H9 (cell line): ENCODE measurements at places on chromosomes 7 and 10.

- H3K4me1 ChIP-seq: peaks cover 5% of the 10 kb centered on the region; the same call in 1 of the 2 replicates
- H3K27ac ChIP-seq: no peak overlapping the region
- no peaks in the 10 kb centered on the region for H3K27me3 ChIP-seq
- no peak overlapping the region for H3K4me3 ChIP-seq
Observed at GRCh38 chr10:34252111-34252510, 563.0 kb downstream of the PARD3 start.

- no peak for DNase-seq
- no peak overlapping the region for H3K27ac ChIP-seq
- no peaks in the 10 kb centered on the region for H3K27me3 ChIP-seq
- H3K4me3 ChIP-seq: no peak overlapping the region
- H3K36me3 ChIP-seq: peaks cover 3% of the 10 kb centered on the region; the same call in 1 of the 2 replicates
Observed at GRCh38 chr10:34028936-34029335, 694.5 kb upstream of the NRP1 start.

DNA sequence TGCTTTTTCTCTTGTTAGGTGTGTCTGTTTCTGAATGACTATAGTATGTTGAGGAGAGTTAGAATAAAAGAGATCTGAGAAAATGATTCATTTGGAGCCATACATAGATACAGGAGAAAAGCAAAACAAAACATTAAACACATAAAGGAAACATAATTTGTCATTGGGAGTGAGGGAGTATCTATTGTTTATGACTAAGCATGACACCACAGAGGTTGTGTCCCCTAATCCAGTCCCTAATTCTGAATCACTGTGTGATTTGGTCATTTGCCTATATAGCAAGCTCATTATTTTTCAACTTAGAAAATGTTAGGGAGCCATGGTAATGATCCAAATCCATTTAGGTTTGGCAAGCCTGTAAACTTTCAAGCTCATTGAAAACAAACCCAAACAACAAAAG lies 132.3 kb upstream of the BMPER start:
- H3K27me3 ChIP-seq: no peaks in the 10 kb centered on the region; the same call in 1 of the 2 replicates
- no peaks in the 10 kb centered on the region for H3K36me3 ChIP-seq
- H3K4me1 ChIP-seq: no peaks in the 10 kb centered on the region
- no peak overlapping the region for H3K4me3 ChIP-seq
- DNase-seq: no peak

DNA sequence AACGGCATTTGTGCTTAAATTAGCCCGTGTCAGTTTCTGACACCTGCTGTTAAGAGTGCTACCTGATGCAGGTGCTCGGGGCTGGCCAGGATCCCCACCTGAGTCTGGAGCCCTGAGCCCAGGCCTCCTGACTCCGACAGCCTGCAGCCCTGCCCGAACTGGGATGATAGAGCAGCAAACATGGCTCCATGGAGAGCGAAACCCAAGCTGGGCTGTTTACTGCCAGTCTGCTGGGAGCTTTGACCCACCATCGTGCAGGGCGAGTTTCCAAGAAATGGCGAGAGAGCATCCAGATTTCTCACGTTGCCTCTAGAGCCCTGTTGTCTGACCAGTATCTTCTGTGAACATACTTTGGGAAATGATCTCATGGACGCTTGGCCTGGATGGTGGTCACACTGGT lies 66.2 kb downstream of the MGMT start:
- no peak overlapping the region for H3K27ac ChIP-seq
- peaks cover 6% of the 10 kb centered on the region for H3K36me3 ChIP-seq
- H3K4me3 ChIP-seq: no peak overlapping the region
- no peaks in the 10 kb centered on the region for H3K27me3 ChIP-seq

GRCh38 chr10:33621101-33621500 lies 286.6 kb upstream of the NRP1 start:
- DNase-seq: no peak
- no peaks in the 10 kb centered on the region for H3K4me1 ChIP-seq
- H3K36me3 ChIP-seq: no peaks in the 10 kb centered on the region; the same call in 1 of the 2 replicates
- H3K27me3 ChIP-seq: no peaks in the 10 kb centered on the region
- no peak overlapping the region for H3K4me3 ChIP-seq
- H3K27ac ChIP-seq: no peak overlapping the region

- H3K4me3 ChIP-seq: no peak overlapping the region
- H3K4me1 ChIP-seq: 0 out of 2 replicates have a peak, but pooled peaks cover 2% of the 10 kb centered on the region
- DNase-seq: no peak
- H3K27me3 ChIP-seq: no peaks in the 10 kb centered on the region
Observed at GRCh38 chr10:57992321-57993077, 275.2 kb downstream of the IPMK start.

GRCh38 chr10:128870830-128871597 lies 596.0 kb upstream of the MGMT start:
- no peaks in the 10 kb centered on the region for H3K27me3 ChIP-seq
- no peaks in the 10 kb centered on the region for H3K36me3 ChIP-seq
- no peaks in the 10 kb centered on the region for H3K4me1 ChIP-seq
- no peak overlapping the region for H3K27ac ChIP-seq

DNA sequence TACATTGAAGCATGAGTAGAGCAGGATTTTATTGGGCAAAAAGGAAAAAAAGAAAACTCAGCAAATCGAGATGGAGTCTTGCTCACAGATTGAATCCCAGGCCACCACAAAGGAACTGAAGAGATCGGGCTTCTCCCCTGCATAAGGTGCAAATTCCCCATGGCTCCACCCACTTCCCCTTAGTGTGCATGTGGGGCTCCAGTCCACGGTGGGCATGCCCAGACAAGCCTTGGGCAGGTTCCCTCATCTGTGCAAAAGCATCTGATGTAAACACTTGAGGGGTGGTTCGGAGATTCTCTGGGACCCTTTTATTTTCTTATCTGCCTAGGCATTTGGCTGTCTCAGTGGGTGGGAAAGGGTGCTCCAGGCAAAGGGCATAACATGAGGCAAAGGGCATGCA lies 150.7 kb downstream of the CFTR start:
- DNase-seq: peak; percentile 69
- H3K27me3 ChIP-seq: no peaks in the 10 kb centered on the region
- no peak overlapping the region for H3K27ac ChIP-seq
- peaks cover 16% of the 10 kb centered on the region for H3K36me3 ChIP-seq
- peaks cover 3% of the 10 kb centered on the region; the same call in 1 of the 2 replicates for H3K4me1 ChIP-seq

DNA sequence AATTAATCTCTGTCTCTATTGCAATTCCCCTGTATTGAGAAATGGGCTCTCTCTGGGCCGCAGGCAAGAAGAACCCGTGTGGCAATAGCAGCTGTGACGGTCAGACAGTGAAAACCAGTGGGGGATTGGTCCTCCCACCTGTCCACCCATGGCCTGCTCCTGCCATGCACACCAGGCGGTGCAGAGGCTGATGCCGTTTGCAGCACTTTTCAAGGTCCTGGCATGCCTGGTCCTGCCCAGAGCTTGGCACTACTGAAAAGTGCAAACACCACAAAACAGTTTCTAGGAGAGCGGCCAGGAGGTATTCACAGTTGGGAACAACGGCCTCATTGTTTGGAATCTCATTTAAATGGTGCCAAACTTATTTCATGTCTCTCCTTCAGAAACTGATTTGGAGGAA lies 41.5 kb downstream of the PSPH start:
- no peak overlapping the region for H3K27ac ChIP-seq
- H3K27me3 ChIP-seq: no peaks in the 10 kb centered on the region
- no peaks in the 10 kb centered on the region for H3K4me1 ChIP-seq
- H3K36me3 ChIP-seq: peaks cover 34% of the 10 kb centered on the region

DNA sequence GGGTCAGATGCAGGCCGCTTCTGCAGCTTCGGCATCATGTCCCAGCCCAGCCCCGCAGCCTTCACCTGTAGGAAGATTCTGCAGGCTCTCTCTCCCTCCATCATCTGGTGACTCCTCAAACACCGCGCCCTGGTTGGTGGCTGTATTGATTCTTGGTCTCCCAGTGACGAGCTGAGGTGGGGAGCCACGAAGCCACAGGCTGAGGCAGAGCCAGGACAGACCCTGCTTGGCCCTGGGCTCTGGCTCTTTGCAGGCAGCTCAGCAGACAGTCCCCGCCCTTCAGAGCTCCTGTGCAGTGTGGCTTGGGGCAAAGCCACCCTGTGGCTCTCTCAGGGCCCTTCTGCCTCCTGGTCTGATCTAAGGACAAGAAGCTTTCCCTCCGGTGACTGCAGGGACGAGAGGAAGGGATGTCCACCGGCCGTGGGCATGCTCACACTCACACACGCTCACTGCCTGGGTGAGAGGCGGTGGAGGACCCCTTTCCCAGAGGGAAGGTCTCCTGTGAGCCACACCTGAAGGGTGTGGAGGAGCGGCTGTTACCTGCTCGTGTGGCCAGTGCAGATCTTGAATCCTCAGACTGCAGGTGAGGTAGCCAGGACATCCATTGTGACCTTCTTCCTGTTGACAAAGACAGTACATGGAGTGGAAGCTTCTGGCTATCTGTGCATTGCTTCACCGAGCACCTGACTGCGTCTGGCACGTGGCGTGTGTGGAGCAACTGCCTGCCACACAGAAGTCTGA lies 79.6 kb downstream of the INPP5A start:
- H3K36me3 ChIP-seq: peaks cover 29% of the 10 kb centered on the region
- no peak overlapping the region for H3K27ac ChIP-seq
- no peak for DNase-seq
- H3K4me1 ChIP-seq: no peaks in the 10 kb centered on the region

DNA sequence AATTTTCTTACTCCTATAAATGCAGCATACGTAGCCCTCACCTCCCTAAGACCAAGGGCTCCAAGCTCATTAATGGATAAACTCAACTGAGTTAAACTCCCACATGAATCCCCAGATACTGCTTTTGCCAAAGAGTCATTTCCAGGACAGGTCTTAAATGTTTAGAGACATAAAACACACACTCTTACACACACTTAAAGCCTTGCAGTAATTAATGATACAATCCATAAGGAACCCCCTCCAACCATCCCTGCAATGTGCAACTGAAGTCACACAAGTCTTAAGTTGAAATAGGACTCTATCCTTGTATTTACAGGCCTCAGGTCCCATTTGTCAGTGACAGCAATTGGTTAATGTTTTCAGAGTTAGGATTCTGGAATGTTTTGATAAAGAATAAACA lies 194.1 kb downstream of the FANK1 start:
- no peaks in the 10 kb centered on the region for H3K4me1 ChIP-seq
- no peaks in the 10 kb centered on the region for H3K27me3 ChIP-seq
- no peak overlapping the region for H3K27ac ChIP-seq
- H3K4me3 ChIP-seq: no peak overlapping the region
- no peak for DNase-seq

- DNase-seq: no peak
- no peak overlapping the region for H3K4me3 ChIP-seq
Observed at GRCh38 chr7:117489911-117490310, 10.1 kb downstream of the CFTR start.

DNA sequence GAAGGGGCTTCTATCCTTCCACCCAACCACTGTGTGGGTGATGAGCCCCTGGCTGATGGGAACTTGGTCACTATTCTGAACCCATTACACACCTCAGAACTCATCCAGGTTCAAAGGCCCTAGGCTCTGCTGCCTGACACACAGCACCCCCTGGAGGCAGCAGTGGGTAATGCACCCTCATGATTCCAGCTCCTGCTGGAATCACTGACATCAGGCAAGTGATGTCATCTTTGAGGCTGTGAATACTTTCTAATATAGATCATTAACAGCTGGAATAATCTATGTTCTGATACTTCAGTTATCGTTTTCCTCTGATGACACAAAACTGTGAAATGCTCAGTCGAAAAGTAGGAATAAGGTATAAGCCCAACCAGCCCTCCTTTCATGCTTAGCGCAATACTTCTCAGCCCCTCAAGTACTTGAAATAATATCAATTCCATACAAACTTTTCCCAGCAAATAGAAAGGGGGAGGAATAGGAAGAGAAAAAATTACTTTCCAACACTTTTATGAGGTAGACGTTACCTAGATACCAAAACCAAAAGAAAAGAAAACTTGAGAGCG lies 7.5 kb upstream of the RBP3 start:
- peak; percentile 76 for DNase-seq
- H3K27me3 ChIP-seq: no peaks in the 10 kb centered on the region
- H3K36me3 ChIP-seq: no peaks in the 10 kb centered on the region
- no peak overlapping the region for H3K4me3 ChIP-seq
- H3K4me1 ChIP-seq: no peaks in the 10 kb centered on the region; the same call in 1 of the 2 replicates

GRCh38 chr10:86215046-86215445 lies 151.5 kb downstream of the GRID1 start:
- H3K4me1 ChIP-seq: no peaks in the 10 kb centered on the region
- H3K27me3 ChIP-seq: no peaks in the 10 kb centered on the region
- DNase-seq: no peak
- H3K27ac ChIP-seq: no peak overlapping the region

GRCh38 chr7:134374291-134374690 lies 57.6 kb upstream of the SLC35B4 start:
- no peak overlapping the region for H3K4me3 ChIP-seq
- DNase-seq: no peak
- no peaks in the 10 kb centered on the region for H3K27me3 ChIP-seq
- no peaks in the 10 kb centered on the region for H3K36me3 ChIP-seq

DNA sequence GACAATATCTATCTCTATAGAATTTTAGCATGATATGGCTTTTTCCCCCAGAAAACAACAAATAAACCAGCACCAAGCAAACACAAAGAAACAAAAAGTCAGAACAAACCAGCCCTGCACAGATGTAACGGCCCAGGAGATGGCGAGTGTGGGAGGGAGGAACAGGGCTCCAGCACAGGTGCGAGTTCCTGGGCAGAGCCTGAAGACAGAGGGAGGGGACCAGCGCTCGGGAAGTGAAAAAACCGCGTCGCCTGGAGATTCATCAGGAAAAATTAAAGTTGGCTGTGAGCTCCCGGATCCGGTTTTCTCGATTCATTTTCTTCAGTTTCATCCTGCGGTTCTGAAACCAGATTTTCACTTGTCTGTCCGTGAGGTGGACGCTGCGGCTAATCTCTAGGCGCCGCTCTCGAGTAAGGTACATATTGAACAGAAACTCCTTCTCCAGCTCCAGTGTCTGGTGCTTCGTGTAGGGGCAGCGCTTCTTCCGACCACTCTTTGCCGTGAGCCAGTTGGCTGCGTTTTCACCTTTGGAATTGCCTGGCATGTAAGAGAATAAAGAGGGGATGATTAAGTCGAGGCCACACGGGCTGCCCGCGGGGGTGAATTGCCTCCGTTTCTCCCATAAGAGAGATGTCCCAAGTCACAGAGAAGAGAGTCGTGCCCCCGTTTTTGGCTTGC lies 2.3 kb downstream of the HOXA10 start:
- H3K4me3 ChIP-seq: no peak overlapping the region
- no peaks in the 10 kb centered on the region for H3K4me1 ChIP-seq
- H3K27me3 ChIP-seq: peaks cover 97% of the 10 kb centered on the region
- peak; percentile 56 for DNase-seq
- H3K36me3 ChIP-seq: no peaks in the 10 kb centered on the region; the same call in 1 of the 2 replicates
